ENCODE measurements at places on chromosomes 1 and 21. TPM values are rescaled to one million over a fixed set of nuclear protein-coding genes. Genes with fewer than 3 reads are reported as not detected.

DNA sequence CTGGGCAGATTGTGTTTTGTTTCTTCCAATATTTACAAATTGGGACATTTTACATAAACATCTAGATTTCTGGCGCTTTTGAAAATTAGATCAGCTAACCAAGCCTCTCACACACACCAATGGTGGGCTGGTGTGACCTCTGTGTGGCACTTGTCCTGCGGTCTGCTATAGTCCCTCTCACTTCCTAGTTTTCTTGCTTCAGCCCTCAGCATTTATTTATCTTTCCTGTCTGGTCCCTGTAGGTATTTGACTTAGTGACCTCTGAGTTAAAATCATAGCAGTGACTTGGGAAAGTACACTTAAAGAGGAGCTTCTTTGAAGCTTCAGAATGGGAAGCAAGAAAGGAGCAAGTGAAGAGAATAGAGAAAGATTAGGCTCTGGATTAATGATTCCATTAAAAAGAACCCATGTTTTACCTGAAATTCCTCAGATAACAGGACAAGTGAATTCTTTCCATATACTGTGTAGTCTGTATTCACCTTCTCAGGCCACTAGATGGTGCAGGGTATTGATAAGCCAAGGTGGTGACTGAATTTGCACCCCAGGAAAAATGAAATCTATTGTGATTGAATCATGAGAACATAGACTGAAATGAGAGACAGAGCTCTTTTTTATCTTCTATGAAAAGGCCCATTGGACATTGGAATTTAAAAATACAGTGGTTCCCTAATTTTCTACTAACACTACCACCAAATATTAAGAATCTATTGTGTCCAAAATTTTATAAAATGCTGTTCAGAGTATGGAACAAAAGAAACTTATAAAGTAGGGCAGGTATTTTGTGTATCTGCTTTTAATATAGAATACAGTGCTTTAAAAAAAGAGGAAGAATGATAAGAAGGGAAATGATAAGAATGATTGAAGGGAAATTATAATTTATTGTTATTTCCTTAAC is 7.1 kb upstream of the DIPK1A start:
- peaks cover 5% of the 10 kb centered on the region for H3K4me1 ChIP-seq
- H3K27me3 ChIP-seq = no peaks in the 10 kb centered on the region
- H3K27ac ChIP-seq = no peak overlapping the region

- H3K36me3 ChIP-seq = no peaks in the 10 kb centered on the region
- H3K4me3 ChIP-seq = no peak overlapping the region
- no peaks in the 10 kb centered on the region for H3K4me1 ChIP-seq
- H3K27ac ChIP-seq = no peak overlapping the region
These were observed 34.6 kb upstream of the RRP15 start for GRCh38 chr1:218250492-218250891.

CYP4A22 gene
- total RNA-seq = 0.07 TPM

GRCh38 chr1:234256359-234256758 is 116.9 kb upstream of the COA6 start:
- H3K4me1 ChIP-seq = no peaks in the 10 kb centered on the region
- H3K4me3 ChIP-seq = no peak overlapping the region
- no peak overlapping the region for H3K27ac ChIP-seq
- H3K36me3 ChIP-seq = no peaks in the 10 kb centered on the region
